ENCODE measurements at places on chromosomes 5 and 9.
A peak's percentile ranks its signal among the peaks of the same experiment; 100 is the strongest.

- no peak for DNase-seq
Observed at GRCh38 chr9:110114086-110114858, 93.7 kb downstream of the C9orf152 start.

GRCh38 chr5:154373729-154374179 lies 72.0 kb upstream of the SAP30L start:
- DNase-seq = no peak

- DNase-seq = no peak
Observed at GRCh38 chr5:141637767-141638419, 1.1 kb downstream of the RELL2 start.

- peak; percentile 58 for DNase-seq
Observed at GRCh38 chr5:66828548-66829357, 232.6 kb downstream of the MAST4 start.

- DNase-seq = peak; percentile 55
Observed at GRCh38 chr9:128819716-128820664, 1.7 kb downstream of the ENDOG start.

- no peak for DNase-seq
Observed at GRCh38 chr9:76049341-76049740, 158.9 kb downstream of the PCSK5 start.

GRCh38 chr9:134617836-134618162 lies 23.8 kb upstream of the COL5A1 start:
- no peak for DNase-seq

- peak; percentile 26 for DNase-seq
Observed at GRCh38 chr9:136339173-136339957, 12.0 kb downstream of the GPSM1 start.

Data from NCI-H2029 (cell line).